ENCODE measurements at places on chromosomes 2 and 18.

DNA sequence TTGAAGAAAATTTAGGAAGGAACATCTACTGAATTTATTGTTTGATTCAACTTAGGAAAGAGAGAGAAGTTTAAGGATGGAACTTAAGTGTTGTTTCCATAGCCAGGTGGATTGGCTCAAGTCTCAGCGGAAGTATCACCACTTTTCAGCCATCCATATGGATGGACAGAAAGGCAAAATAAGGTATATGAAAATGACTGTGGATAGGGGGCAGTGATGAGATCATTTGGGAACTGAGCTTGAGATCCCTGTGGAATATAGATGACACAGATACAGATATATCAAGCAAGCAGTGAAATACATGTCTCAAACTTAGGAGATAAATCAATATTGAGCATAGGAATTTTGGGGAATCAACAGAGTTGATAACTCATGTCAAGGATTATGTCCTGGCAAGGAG, 1462.7 kb upstream of the NXPH2 start:
- no peak for DNase-seq

GRCh38 chr2:178874529-178875240, 67.5 kb upstream of the TTN start:
- no peak for DNase-seq

DNA sequence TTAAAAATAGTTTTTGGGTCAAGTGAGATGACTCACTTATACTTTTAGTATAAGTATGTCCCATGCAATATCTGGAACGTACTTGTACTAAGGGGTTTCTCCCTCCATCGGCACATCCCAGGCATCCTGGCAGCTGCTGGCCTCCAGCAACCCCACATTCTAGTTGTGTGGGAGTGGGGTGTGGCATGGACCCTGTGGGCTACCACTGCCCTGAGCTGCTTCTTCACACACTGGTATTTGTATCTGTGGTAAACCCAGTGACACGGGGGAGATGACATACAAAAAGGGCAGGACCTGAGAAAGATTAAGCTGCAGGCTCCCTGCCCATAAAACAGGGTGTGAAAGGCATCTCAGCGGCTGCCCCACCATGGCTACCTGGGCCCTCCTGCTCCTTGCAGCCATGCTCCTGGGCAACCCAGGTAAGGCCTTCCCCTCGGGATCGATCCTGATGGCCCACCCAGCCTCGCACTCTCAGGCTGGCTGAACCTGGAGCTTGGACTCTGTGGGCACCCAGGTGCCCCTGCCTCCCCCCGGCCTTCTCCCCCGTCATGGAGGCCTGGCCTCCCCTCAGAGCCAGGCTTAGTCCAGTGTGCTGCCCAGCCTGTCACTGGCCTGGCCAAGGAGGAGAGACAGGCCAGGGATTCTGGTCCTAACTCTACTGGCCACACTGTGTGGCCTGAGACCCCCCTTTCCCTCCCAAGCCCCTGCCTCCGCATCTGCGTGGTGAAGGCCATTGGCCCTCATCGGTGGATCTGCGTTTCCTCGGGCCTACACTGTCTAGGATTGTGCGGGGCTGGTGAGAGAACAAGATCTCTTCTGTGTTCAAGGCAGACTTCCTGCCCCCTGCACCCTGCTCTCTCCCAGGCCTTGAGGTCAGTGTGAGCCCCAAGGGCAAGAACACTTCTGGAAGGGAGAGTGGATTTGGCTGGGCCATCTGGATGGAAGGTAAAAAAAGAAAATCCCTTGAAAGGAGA, at the start of gene GNLY:
Gene GNLY, plus strand, starts transcription at position 307 of the 974 bp plus-strand sequence. Its CDS starts 61 bp downstream, at position 368.
- no peak for DNase-seq

- no peak for DNase-seq
Observed at GRCh38 chr18:10054366-10054765, 140.6 kb downstream of the VAPA start.

DNA sequence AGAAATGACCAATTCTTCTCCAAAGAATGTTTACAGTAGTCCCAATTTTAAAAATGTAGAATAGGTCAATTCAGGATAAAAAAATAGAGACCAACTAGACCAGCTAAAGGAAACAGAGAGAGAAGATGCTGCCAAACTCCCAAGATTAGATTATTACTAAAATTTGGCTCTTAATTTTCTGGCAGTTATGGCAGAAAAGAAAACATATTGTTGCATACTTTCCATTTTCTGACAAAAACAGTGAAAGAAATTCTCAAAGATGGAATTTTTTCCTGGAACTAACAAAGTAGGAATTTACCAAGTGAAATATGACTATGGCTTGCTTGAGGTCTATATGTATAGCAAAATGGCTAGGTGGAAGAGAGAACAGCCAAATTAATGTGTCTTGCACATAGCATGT, 138.3 kb upstream of the STK17B start:
- no peak for DNase-seq

DNA sequence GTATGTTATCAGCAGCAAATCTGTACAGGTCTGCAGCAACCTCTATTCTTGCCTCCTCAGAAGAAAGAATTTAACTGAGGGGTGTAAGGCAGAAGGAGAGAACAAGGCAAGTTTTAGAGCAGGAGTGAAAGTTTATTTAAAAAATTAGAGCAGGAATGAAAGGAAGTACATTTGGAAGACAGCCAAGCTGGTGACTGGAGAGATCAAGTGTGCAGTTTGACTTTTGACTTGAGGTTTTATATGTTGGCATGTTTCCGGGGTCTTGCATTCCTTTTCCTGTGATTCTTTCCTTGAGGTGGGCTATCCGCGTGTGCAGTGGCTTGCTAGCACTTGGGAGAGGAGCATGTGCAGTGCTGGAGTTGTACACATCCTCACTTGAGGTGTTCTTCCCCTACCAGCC, 16.5 kb upstream of the CERS6 start:
- no peak for DNase-seq

DNA sequence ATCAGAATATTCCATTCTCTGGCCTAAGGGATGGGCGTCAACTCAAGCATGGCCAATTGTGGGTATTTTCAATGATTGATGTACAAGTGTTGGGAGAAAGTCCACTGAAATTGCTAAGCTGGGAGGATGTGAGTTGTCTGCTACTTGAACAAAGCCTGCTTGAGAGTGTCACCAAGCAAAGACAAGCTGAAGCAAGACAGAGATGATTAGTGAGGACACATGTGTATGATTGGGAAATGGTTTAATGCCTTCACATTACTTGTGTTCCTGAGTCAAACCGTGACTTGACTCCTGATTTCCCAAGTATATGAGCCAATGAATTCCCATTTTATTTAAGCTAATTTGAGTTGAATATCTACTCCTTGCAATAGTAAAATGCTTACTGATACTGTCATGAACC, 23.7 kb upstream of the NRP2 start:
- DNase-seq, result no peak

GRCh38 chr18:70028734-70029133, 81.1 kb upstream of the CD226 start:
- DNase-seq, result no peak

- DNase-seq, result no peak
Observed at GRCh38 chr2:212480447-212480846, 58.2 kb downstream of the ERBB4 start.

GRCh38 chr18:31702449-31702848, 18.1 kb upstream of the B4GALT6 start:
- no peak for DNase-seq

GRCh38 chr2:127220102-127220767, at the start of gene CYP27C1:
Gene CYP27C1, minus strand, starts transcription at chr2:127220299. Its CDS starts 29 bp downstream, at chr2:127220270.
- DNase-seq, result no peak

GRCh38 chr2:177758591-177759371, 313.8 kb downstream of the PDE11A start:
- DNase-seq, result peak; percentile 76

GRCh38 chr2:25470806-25471205, 129.1 kb upstream of the DNMT3A start:
- DNase-seq, result no peak

DNA sequence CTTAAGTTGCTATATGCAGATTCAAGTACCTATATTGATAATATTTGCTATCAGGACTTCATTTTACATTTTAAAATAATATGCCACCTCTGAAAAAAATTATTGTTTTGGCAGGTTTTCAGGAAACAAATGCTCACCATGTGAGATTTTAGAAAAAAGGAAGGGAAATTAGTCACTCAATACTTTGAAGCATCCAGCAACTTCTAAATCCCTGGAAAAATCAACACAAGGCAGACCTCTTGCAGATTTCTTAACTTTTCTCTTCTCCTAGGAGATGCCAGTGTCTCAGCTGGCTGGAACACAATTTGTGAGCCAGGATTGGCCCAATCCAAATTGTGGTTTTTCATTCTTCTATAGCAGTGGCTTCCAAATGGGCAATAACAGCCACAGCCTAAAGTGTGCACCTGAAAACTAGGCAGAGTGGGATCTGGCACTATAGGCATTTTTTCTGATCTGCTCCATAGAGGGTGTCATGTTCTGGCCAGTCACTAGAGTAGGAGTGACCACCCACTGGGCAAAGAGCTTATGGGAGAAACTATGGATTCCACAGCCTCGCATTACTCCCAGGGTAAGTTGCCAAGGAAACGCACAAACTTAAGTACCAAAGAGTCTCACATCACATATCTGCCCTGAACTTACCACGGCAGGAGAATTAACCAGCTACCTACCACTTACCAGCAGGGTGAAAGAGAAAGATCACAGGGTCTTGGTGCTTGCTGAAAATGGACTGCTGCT, 28.1 kb upstream of the THOC1 start:
- no peak for DNase-seq

- no peak for DNase-seq
Observed at GRCh38 chr2:107932979-107933378, 53.3 kb upstream of the SLC5A7 start.

- no peak for DNase-seq
Observed at GRCh38 chr2:64766841-64767669, 113.3 kb upstream of the SERTAD2 start.

- peak; percentile 46 for DNase-seq
Observed at GRCh38 chr18:8982416-8983183, 119.9 kb upstream of the NDUFV2 start.

- DNase-seq, result no peak
Observed at GRCh38 chr2:39647104-39647765, 18.5 kb upstream of the TMEM178A start.

GRCh38 chr2:212030709-212031108, 507.9 kb downstream of the ERBB4 start:
- DNase-seq, result no peak

DNA sequence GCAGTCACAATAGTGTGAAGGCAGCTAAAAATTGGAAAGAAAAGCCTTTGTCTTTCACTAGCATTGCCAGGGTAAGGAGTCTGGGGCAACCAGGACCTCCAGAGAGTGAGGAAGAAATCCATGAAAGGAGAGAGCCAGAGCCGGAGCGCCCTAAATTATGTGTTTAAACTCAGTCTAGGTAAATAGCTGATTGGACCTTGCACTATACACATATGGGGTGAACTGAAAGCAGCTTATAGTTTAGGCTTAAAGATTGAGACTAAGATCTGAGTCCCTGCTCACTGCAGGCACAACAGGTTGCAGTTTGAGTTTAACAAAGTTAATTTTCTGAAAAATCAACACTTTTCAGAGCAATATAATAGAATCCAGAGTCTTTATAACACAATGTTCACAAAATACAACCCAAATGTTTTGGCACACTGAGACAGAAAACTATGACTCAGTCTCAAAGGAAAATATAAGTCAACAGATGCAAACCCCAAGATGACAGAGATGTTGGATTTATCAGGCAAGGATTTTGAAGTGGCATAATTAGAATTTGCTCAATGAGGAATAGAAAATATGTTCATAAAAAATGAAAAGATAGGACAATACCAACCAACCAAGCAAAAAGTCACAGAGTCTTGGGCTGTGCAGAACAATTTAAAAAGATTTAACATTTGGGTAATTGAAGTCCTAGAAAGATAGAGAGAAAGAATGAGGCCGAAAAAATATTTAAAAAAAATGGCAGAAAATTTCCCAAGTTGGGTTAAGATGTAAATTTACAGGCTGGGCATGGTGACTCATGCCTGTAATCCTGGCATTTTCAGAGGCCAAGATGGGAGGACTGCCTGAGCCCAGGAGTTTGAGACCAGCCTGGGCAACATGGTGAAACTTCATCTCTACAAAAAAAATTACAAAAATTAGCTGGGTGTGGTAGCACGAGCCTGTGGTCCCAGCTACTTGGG, 39.6 kb downstream of the DOK1 start:
- DNase-seq, result no peak

- no peak for DNase-seq
Observed at GRCh38 chr2:112004253-112004645, 50.8 kb upstream of the TMEM87B start.

DNA sequence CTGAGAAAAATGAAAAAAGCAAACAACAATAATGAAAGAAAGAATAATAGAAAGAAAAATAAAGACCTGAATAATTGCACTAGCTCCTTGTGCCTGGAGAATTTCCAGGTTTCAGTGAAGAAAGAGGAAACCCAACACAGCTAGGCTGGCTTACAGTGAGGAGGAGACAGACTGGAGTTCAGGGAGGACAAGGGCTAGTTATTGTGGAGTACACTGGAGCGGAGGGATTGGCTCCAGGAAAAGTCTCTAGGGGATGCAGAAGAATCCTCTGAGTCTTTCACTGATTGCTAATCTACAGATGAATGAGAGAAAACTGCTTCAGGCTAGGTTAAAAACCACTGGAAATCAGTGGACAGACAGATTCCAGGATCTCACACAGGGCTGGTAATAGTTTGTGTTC, 163.6 kb upstream of the RBMS1 start:
- no peak for DNase-seq

GRCh38 chr18:9924371-9924943, 10.6 kb downstream of the VAPA start:
- DNase-seq, result no peak

- no peak for DNase-seq
Observed at GRCh38 chr2:181407171-181407570, 50.0 kb upstream of the ITGA4 start.

GRCh38 chr18:21757833-21758232, 17.2 kb downstream of the MIB1 start:
- DNase-seq, result no peak

GRCh38 chr2:217911283-217912097, 91.3 kb downstream of the TNS1 start:
- no peak for DNase-seq

DNA sequence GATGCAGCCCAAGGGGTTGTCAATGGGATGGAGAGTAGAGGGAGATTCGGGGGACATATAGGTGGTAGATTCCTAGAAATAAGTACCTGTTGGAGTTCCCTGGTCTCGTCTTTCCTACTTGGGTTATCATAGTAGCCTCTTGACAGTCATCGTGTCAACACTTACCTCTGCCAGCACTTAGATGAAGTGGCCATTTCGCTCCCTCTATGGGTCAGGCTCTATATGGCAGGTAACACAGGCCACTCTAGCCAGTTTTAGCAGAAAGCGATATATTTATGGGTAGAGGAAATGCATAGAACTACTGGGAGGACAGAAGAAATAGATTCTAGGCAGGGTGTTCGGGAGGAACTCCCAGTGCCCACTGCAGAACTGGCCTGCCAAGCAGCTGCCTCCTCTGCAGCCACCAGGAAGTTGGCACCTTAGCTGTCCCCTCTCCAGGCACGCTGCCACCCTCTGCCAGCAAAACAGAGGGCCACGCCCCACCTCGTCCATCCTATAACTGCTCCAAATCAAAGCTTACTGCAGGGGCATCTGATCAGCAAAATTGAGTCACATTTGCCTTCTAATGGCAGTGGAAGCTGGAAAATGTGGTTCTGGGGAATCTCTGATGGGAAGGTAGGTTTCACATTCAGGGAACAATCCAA, 181.3 kb downstream of the INSIG2 start:
- no peak for DNase-seq
